ENCODE measurements at places on chromosomes 12 and 14. TPM values are rescaled to one million over a fixed set of nuclear protein-coding genes. Genes with fewer than 3 reads are reported as not detected.

- no peak for DNase-seq
These were observed 39.4 kb downstream of the TMTC1 start for GRCh38 chr12:29744365-29744764.

- no peak for DNase-seq
These were observed 625 bp downstream of the ANGEL1 start for GRCh38 chr14:76812093-76812421.

- no peak for DNase-seq
These were observed 30.6 kb upstream of the C14orf180 start for GRCh38 chr14:104548802-104549535.

DNA sequence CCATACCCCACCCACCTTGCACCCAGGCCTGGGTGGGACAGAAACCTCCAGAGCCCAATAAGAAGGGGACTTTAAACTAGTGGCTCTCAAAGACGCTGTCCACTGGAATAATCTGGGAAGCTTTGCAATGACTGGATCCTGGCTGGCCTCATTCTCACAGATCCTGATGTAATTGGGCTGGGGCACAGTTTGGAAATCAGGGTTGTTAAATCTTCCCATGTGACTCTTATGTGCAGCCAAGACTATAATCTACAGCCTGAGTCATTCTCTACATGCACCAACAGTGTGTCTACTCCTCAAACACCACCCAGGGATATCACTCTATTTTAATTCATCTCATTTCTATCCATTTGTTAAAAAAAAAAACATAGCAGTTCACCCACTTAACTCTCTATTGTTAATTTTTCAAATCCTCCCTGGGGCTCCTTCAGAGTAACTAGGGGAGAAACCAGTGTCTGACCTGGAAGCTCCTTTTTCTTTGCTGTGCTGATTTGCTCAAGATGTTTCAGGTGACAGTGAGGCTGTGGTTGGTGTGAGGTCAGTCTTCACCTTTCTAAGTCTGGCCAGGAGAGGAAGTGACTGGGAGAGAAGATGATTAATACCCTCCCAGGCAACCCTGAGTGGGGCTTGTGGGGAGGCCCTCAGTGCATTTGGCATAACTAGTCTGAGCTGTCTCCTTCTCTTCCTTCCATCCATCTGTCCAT lies 211.6 kb upstream of the SFSWAP start:
- peak; percentile 16 for DNase-seq

DNA sequence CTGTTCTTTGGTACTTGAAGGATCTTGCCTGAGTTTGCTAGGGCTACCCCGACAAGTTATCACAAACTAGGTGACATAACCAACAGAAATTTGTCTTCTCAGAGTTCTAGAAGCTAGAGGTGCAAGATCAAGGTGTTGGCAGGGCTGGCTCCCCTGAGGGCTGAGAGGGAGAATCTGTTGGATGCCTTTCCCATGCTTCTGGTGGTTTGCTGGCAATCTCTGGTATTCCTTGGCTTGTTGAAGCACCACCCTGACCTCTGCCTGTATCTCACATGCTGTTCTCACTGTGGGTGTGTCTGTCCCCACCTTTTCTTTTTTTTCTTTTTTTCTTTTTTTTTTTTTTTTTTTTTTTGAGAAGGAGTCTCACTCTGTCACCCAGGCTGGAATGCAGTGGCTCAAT lies 81.2 kb downstream of the VCPKMT start:
- DNase-seq: no peak

- no peak for DNase-seq
These were observed 471.2 kb downstream of the ATP23 start for GRCh38 chr12:58412461-58413060.

DNA sequence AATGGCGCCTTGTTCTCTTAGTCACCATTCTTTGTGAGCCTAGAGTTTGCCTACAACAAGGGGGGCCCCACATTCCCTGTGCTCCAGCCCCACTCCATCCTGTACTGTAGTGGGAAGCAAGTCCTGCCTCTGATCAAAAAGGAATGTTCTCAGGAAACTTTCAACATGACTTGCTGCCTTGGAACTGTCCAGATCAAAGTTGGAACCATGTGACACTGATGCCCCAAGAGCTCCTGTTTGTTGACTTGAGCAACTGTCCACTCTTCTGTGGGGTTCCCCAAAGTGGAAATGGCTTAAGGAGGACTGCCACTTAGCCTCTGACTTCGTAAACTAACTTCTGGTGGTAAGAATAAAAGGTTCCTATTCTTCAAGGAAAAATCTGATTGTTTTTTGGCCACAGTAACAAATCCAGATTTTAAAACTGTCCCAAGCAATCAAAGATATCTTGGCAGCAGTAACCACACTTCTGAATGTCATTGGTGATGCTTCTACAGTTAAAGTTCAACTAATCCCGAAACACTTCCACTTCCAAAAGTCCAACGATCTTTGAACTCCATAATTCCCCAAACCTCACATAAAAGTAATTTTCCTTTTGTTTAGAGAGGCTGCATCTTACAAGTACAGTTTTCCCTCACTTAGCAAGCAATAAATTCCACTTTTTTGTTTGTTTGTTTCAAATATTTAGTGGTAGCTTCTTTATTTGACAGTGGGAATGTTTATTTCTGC lies 67.2 kb downstream of the PAH start:
- DNase-seq: no peak

GRCh38 chr12:120702637-120703036 lies 7.6 kb upstream of the UNC119B start:
- no peak for DNase-seq

DNA sequence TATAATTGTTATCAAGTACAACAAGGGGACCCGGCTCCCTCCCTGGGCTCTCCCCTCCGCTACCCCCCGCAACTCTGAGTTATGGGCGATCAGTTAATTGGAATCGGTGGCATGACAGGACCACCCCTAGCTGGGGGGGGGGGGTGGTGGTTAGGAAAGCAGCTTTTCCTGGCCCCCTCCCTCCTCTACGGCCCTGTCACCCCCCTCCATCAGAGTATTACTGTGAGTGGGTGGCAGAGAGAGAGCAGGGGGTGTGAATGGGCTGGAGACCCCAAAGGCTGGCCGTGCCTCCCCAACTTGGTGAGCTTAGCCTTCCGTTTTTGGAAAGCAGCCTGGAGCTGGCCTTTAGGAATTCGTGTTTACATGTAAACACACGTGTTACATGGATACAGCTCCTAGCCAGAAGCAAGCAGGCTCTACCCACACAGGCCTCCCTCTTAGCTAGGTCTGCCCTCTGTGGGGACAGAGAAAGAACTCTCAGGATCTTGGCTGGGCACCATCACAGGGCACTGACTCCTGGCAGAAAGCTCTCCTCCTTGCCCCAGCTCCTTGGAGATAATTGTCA lies 1.1 kb upstream of the HOXC4 start:
- DNase-seq: no peak

DNA sequence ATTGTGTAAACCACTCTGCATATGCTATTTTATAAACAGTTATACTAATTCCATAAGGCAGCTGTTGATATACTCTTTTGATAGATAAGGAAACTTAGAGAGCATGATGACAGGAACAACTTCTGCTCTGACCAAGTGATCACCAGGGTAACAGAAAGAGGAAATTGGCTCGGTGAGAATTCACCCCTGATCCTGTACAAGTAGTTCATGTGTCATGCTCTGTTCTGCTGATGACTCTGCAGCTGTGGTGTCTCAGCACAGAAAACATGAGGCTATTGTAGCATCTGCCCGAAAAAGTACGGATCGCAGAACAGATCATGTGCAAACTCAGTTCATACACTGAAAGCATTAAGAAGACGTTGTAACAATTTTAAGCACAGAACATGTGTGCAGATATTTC lies 345.0 kb downstream of the LRIG3 start:
- peak; percentile 62 for DNase-seq

DNA sequence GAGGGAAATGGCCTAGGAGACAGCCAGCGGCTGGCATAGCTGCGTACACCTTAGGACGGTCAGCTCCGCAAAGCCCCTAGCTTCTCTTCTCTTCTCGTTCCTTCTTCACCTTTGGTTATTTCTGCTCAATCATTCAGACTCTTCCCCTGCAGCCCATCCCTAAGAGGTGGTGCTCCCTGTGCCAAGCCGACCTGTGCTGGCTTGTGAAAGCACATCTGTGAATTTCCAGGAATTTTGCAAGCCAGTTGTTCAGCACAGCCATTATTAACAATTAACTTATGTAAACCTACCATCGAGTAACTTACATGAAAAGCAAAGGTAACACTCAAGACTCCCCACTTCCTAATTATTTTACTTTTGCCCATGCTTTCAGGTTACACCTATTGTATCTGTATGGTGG lies 20.9 kb upstream of the GPR68 start:
- DNase-seq: no peak

- no peak for DNase-seq
These were observed 2.0 kb downstream of the EEA1 start for GRCh38 chr12:92927055-92927435.

GRCh38 chr12:6522193-6522592 lies 12.1 kb upstream of the GAPDH start:
- DNase-seq: no peak

DNA sequence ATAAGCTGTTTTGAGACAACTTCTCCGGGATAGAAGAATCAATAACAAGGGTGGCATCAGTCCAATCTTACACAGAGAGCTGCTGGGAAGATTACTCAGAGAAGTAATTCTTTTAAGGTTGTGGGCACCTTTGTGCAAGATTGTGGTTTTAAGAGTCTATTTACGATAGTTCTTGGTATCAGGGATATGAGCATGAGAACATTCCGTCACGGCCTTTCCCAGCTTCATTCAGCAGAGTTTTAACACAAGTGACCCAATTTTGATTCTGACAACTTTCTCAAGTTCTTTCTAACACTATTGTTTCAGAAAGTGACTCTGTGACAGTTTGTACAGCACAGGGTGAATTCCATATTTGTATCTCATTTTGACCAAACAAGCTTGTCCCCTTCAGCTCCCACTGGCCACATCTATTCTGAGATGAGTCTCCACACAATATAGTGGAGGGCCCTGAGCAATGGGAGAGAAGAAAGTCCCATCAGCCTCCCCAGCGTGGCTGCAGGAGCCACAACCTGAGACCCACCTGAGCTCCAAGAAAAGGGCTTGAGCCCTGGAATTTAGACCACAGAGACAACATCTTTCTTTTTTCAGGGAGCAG lies 869.2 kb downstream of the TMEM121 start:
- no peak for DNase-seq

DNA sequence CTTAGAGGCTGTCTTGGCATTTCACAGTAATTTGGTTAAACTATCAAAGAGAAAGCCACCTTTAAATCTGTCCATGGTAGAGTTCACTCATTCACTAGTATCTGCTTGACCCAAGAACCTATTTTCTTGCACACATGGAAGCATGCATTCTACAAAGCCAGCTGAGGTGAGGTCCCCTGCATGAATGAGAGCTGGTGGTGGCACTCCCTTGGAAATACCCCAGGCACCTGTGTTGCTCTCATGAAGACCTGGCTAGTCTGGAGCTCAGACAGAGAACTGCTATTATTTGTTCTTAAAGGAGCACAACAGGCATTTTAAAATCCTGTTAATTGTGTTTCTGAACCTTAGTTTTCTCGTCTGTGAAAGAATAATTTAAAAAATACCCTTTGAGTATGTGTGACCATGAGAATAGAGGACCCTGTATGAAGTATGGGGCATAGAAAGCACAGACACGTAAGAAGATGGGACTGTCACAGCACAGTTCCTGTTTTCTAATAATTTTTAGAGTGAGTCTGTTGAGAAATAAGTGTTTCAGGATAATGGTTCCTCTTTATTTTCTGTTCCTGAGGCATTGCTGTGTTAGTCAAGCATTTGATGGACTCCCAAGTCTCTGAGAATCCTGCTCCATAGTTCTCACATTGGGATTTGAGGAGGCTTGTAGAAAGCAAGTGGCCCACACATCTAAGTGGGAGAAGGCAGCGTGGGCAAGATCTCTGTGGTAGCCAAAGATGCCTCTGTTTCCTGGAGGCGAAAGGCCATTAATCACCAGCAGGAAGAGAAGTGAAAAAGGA lies 10.9 kb downstream of the RGS6 start:
- DNase-seq: no peak

DNA sequence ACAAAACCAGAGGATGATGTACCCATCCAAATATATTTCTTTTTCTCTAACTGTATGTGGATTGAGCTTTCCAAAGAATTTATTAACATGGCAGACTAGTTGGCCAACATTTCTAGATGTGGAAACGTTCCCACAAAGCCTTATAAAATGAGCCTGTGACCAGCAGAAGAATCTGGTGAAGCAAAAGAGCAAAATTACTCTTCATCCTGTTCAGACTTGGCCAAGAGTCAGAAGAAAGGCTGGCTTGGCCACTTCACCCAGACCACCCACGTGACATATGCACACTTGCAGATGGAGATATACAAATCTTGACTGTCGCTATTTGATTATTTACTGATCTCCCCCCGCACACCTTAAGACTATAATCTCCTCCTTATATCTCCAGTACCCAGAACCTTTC lies 96.7 kb downstream of the NUAK1 start:
- no peak for DNase-seq

- peak; percentile 69 for DNase-seq
These were observed at the start of gene FZD10 for GRCh38 chr12:130162267-130162666. FZD10 (plus strand) TSS chr12:130162464; CDS start chr12:130162943, 479 bp downstream.

GRCh38 chr14:68217791-68218340 lies 398.3 kb downstream of the RAD51B start:
- DNase-seq: no peak

GRCh38 chr12:63419154-63419553 lies 249.1 kb downstream of the DPY19L2 start:
- no peak for DNase-seq

GRCh38 chr12:95303476-95303875 lies 85.9 kb downstream of the VEZT start:
- no peak for DNase-seq

- peak; percentile 91 for DNase-seq
These were observed at the start of gene TRMT61A for GRCh38 chr14:103528587-103529382. TRMT61A (plus strand) TSS chr14:103529196; CDS start chr14:103529979, 783 bp downstream.

GRCh38 chr12:3418609-3419390 lies 72.2 kb upstream of the PRMT8 start:
- DNase-seq: no peak

DNA sequence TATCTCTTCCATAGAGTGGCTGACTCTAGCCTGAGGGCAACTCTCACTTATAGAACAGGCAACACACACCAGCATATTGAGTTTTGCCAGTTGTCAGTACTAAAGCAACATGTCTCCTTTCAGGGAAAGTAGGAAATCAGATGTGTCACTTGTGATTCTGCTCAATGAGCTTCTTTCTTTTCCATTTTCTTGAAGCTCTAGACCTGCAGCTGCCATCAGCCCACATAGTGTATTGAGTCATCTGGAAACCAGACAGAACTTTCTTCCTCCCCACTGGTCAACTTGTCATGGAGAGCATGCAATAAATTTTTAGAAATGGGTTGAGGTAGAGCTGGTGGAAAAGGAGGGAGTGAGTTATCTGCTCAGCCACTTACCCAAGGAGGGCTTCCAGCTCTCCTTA lies 209.0 kb upstream of the PLEKHG7 start:
- DNase-seq: no peak

DNA sequence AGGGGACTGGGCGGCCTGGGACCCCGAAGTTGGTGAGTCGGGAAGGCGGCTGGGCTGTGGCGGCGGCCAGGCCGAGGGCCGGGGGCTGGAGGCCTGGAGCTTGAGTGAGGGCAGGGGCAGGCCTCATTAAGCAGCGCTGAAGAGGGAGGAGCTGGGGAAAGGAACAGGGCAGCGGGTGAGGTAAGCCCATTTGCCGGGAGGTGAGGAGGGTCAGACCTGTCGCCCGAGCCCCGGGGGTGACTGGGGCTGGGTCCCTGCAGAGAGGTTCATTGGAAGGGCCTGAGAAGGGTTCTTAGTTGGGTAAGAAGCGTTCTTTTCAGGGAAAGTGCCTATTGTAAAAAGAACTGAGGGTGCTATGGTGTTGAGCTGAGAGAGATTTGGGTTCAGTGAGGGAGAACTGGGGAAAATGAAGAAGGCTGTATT lies 441 bp downstream of the RAB5B start:
- no peak for DNase-seq

The GLIPR1L1 gene
- not detected for polyA plus RNA-seq

The STXBP6 gene
- polyA plus RNA-seq: 24.9 TPM

The TRPV4 gene
- 0.99 TPM for polyA plus RNA-seq

The TCL1B gene
- not detected for polyA plus RNA-seq

Measured in hindlimb muscle (tissue), 1 donor.